ENCODE measurements at places on chromosomes 3 and 15. TPM values are rescaled to one million over a fixed set of nuclear protein-coding genes. Genes with fewer than 3 reads are reported as not detected.

The ACTC1 gene
- not detected for total RNA-seq

The CCR3 gene
- total RNA-seq: not detected

The RARRES1 gene
- total RNA-seq: 43.9 TPM

The ZBED2 gene
- not detected for total RNA-seq

The PFKFB4 gene
- 46.0 TPM for total RNA-seq

The LARP6 gene
- 104 TPM for total RNA-seq

The FBN1 gene
- 1,277 TPM for total RNA-seq

The THPO gene
- not detected for total RNA-seq

The INO80 gene
- 32.9 TPM for total RNA-seq

The TRIM71 gene
- not detected for total RNA-seq

The POPDC2 gene
- total RNA-seq: 0.59 TPM

The ALPK3 gene
- 0.89 TPM for total RNA-seq
